NCI-H226 (cell line): ENCODE measurements at places on chromosomes 12 and 14.

DNA sequence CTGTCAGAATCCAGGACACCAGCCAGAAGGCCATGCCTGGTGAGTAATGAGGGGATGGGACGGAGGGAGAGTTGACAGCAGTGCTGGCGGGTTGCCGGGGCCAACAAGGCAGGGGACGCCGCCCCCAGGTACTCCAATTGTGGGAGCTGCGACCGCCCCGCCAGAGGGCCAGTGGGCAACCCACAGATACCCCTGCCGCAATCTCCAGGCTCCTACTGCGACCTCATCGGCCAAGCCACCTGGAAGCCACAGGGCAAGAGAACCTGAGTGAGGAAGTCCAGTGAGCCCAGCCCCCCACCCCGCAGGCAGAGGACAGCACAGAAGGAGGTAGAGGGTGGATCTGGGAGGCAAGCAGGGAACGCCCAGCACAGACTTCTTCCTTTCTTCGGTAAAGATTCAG, 103.0 kb downstream of the RIMBP2 start:
- no peak for DNase-seq

DNA sequence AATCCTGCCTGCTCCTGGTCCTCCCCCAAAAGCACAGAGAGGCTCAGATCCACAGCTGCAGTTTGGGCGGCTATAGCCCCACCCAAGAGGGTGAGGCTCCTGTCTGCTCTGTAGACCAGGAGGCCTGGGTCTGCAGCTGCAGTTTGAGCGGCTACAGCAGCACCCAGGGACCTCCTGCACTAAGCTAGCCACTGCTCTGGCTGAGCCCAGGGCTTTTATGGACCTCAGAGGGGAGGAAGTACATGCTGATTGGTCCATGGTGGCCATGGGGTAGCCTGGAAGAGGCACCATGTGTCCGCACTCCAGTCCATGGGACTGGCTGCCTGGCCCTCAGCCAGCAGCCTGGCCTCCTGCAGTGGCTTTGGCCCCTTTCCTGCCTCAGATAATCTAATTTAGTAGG, 49.6 kb upstream of the GSC start:
- no peak for DNase-seq

- no peak for DNase-seq
These were observed 101.5 kb downstream of the ELK3 start for GRCh38 chr12:96295532-96296160.

GRCh38 chr12:89907659-89908058, 199.0 kb upstream of the ATP2B1 start:
- DNase-seq: no peak

- no peak for DNase-seq
These were observed 11.5 kb upstream of the CCDC175 start for GRCh38 chr14:59588101-59588500.

DNA sequence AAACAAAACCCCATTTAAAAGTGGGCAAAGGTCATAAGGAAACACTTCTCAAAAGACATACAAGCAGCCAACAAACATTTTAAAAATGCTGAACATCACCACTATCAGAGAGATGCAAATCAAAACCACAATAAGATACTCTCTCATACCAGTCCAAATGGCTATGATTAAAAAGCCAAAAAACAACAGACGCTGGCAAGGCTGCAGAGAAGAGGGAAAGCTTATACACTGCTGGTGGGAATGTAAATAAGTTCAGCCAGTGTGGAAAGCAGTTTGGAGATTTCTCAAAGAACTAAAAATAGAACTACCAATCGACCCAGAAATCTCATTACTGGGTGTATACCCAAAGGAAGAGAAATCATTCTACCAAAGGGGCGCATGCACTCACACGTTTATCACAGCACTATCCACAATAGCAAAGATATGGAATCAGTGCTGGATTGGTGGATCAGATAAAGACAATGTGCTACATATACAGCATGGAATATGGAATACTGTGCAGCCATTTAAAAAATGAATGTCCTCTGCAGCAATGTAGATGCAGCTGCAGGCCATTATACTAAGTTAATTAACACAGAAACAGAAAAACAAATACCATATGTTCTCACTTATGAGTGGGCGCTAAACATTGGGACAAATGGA, 102.1 kb upstream of the DAAM1 start:
- no peak for DNase-seq

DNA sequence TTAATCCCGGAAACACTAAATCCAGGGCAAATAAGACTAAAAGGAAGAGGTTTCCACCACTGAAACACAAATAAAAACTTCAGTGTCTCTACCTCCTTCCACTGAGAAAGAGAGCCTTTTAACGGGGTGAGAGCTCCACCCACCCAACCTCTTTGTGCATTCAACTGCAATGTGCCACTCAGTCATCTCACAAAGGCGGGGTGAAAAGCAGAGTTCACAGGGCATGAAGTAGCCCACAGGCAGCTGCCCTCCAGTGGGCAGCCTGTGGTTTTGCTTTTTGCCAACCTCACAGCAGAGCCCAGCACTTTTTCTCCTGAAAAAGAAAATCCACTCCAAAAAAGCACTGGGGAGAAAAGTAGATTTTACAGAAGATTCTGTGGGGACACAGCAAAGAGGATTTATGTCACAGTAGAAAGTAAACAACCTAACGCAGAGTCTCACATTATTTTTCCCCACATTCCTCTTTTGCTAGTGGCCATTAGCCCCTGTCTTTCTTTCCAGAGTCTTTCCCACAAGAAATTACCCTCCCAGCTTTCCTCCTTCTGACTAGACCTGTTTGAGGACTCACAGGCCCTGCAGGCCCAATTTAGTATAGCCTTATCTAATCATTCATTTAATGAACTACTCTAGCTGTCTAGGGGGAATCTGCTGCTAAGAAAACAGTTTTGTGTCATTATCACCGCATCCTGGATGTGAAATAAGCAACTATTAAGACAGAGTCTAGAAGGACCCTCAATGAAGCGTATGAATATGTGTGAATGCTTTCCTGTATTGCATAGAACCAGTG, 753.8 kb upstream of the FOXG1 start:
- no peak for DNase-seq

DNA sequence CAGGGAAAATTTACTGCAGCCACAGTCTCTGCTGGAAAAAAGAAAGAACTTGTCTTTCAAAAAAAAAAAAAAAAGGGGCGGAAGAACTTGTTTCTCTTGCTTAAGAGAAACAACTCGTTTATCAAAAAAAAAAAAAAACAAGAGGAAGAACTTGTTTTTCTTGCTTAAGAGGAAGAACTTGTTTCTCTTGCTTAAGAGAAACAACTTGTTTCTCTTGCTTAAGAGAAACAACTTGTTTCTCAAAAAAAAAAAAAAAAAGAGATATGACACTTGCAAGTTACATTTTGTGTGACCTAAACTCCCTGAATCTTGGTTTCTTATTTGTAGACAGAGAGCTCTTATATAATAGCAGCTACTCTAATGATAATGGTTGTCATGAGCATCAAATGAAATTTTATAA, 44.7 kb upstream of the USP15 start:
- DNase-seq: no peak

- DNase-seq: no peak
These were observed 98.1 kb downstream of the EML1 start for GRCh38 chr14:99891266-99891665.

- DNase-seq: peak; percentile 76
These were observed 4.2 kb downstream of the NPC2 start for GRCh38 chr14:74488786-74489397.

DNA sequence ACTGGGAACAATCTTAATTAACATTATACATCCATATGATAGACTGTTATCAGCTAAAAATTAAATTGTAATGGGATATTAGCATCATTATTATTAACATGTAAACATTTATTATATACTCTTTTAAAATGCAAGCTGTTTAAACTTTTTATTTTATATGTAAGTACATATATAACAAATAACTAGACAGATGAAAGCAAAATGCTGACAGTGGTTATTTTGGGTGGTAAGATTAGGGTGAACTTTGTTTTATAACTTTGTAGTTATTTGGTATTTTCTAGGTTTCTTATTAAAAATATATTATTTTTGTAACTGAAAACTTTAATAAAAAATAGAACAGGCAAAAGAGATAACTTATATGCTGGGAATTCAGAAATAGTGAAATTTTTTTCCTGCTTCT, 62.6 kb upstream of the KIF21A start:
- no peak for DNase-seq

DNA sequence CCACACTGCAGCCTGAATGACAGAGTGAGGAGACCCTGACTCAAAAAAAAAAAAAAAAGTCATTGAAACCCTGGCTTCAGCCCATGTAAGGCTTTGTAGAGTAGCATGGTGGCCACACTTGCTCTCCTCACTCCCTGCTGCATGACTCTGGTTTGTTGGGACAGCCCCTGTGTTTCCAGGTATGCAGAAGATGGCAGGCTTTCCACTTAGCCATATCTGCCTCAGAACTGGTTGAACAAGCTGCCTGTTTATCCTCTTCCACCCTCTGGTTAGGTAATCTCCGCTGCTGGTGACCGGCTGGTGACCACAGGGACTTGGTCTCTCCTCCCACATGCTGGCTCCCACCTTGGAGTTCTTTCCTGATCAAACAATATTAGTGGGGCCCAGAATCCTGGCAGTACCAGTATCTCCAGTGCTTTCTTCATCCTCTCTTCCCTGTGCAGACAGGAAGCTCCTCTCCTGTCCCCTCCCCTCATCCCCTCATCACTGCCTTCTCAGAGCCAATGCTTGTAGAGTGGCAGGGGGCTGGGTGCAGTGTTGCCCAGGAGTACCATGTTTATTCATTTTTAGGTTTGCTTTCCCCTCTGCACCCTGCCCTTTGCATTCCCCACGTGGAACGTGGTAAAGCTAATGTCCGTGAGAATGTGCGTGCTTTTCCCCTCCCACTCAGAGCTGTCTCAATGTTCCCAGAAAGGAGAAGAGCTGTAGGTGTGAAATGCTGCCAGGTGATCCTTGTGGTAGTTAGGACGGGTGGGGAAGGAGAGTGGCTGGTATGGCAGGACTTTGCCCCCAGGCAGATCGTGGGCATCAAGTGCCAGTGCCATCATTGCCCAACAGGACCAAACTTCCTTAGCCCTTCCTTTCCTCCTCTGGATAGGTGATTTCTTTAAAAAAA, 11.3 kb downstream of the ABHD12B start:
- no peak for DNase-seq

DNA sequence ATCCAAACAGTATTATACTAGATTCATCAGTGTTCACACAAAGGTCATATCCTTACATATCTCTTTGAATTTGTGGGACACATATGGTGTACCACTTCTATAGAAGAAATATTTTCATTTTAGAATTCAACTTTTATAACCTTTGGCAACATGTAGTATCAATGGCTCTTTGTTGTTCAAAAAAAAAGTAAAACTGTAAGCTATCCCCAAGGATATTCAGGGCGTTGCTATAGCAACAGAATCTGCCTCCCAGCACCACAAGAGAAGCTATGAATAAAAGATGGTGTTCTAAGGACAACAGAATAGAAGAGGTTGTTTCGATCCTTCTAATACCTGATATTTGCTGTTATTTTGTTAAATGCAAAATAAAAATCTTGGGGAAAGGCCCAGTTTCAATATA, 139.3 kb downstream of the BRMS1L start:
- DNase-seq: no peak

DNA sequence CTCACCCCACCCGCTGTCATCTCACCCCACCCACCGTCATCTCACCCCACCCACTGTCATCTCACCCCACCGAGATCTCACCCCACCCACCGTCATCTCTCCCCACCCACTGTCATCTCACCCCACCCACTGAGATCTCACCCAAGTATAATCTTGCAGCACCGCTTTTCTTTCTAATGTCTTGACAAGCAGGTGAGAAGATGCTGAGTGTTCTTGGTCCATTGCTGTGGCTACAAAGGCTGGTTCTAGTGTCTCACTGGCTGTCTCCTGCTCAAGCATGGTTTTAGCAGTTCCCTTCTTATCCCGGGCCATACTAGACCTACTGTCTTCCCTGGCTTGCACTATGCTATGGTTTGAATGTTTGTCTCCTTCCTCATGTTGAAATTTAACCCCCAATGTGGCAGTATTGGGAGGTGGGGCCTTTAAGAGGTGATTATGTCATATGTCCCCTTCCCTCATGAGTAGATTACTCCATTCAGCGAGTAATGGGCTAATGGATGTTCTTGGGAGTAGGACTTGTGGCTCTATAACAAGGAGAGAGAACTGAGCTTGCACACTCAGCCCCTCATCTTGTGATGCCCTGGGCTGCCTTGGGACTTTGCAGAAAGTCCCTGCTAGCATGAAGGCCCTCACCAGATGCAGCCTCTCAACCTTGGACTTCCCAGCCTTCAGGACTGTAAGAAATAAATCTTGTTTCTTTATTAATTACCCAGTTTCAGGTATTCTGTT, 47.7 kb upstream of the PPP2R5C start:
- no peak for DNase-seq

DNA sequence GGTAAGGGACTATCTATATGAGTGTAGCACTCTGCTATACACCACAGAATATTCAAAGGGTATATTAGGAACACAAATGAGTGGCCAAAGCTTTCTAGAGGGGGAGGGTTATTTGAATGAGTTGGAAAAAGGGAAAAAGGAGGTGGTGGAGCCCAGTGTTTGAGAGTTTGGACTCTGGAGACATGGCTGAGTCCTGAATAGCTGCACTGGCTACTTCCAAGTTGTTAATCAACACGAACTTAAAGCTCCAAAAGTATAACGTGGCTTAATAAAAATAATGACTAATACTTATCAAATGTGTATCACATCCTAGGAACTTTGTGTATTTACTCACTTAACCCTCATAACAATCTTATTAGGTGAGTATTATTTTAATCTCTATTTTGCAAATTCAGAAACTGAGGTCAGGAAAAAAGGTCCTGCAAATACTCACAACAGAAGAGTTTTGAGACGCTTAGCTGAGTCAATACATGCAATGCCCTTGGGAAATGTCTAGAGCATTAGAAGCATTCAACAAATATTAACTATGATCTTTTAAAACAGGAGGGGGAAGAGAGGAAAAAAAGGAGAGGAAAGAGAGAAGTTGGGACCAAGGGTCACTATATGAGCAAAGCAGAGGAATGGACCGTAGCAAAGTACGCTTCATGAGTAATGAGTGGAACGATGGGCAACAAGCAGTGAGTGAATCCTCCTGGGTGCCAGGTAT, 189.5 kb upstream of the HMGA2 start:
- DNase-seq: peak; percentile 69

DNA sequence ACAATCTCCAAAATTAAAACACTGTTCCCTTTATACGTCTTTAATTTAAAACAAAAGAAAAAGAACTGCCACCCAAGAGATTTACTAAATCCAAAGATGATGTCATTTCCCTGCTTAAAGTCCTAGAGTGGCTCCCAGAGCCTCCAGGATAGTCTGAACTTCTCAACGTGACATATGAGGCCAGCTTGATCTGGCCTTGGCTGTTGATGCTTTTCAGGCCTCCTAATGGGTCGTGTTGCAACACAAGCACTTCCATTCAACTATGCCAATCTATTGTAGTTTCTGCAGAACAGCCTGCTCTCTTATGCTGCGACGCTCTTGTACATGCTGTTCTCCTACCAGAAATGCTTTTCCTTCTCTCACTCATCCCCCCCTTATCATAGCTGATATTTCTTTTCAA, 35.7 kb downstream of the LGR5 start:
- no peak for DNase-seq

GRCh38 chr14:64721899-64722298, 17.7 kb downstream of the PLEKHG3 start:
- DNase-seq: no peak

- DNase-seq: no peak
These were observed 319.5 kb upstream of the DIO3 start for GRCh38 chr14:101241807-101242278.

GRCh38 chr12:29427964-29428363, 47.0 kb upstream of the ERGIC2 start:
- no peak for DNase-seq

GRCh38 chr12:106309671-106310505, 7.4 kb downstream of the TCP11L2 start:
- peak; percentile 43 for DNase-seq

GRCh38 chr12:26748741-26749431, 84.1 kb downstream of the ITPR2 start:
- DNase-seq: peak; percentile 31
